Activated CD4-positive, CD25-positive, alpha-beta regulatory T cell treated with anti-CD3 and anti-CD28 coated beads, Interleukin-2, amount 50 U/mL, for 16 hours (primary cell): ENCODE measurements at places on chromosomes 12 and 14.

DNA sequence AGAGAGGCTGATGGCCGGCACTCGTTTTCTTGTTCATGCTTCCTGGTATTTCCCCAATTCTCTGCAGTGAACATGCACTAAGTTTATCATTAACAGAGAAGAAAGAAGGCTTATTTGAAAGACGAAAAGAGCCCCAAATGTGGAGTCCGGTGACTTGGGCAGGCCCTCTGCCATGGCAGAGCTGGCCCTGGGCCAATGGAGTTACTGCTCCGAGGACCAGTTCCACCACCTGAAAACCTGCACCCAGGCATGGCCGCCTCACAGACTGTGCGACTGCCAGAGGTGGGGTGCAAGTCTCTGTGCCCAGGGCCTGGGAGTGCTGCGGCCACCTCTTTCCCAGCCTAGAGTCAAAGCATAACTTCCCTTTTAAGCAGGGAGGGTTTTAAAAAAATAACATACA is 24.9 kb downstream of the DEGS2 start:
- DNase-seq: no peak

- DNase-seq: peak; percentile 90
Measured at GRCh38 chr12:6723607-6724408, at the start of gene COPS7A. Gene COPS7A, plus strand, starts transcription at chr12:6724046. Its CDS starts 611 bp downstream, at chr12:6724657.

DNA sequence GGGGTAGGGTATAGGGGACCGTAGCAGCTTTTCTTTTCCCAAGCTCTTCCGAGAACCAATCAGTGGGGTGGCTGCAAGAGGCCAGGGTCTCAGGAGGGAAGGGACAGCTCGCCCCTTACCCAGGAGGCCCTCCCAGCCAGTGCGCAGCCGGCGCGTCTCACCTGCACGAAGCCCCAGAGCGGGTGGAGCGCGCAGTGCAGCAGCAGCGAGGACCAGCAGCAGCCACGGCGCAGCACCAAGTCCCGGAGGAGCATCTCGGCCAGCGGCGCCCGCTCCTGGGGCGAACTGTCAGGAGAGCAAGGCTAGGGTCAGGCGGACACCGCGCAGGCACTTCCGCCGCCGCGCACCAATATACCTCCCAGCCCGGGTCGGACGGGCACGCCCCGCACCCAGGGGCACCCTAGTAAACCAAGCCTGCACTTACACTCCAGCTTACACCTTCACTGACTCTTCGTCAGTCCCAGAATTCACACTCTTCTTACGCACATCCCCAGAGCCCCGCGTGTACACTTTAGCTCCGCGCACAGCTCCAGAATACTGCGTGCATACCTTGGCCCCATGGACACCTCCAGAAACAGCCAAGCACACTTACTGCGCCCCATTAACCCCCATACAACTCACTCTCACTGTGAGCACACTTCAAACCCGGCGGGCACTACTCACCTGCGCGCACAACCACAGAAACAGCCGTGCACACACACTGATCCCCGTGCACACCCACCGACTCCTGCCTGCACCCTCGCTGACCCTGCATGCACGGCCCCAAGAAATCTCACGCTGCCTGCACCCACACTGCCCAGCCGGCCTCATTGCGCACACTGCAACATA is 606 bp downstream of the PRIMA1 start:
- DNase-seq: no peak

- no peak for DNase-seq
Measured at GRCh38 chr12:3658327-3659163, 94.4 kb downstream of the CRACR2A start.

DNA sequence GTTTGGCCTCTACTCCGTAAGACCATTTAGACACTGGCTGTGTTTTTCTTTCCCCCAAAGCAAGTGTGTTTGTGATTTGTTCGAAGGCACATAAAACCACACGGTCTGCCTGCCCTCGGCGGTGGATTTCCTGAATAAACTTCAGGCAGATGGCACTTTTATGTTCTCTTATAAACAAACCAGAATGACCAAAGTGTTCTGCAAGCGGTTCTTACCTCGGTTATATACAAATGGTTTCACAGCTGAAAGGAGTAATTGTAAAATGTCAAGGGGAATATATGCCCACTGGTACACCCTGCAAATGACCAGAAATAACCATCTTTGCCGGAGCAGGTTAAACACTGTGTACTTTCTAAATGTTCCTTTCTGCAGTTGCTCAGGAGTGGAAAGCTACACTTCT is 1475.8 kb upstream of the TMEM132C start:
- DNase-seq: no peak

- no peak for DNase-seq
Measured at GRCh38 chr14:77344377-77344996, 23.7 kb downstream of the GSTZ1 start.

GRCh38 chr14:64190974-64191502 is 103.1 kb downstream of the ESR2 start:
- DNase-seq: no peak

- DNase-seq: no peak
Measured at GRCh38 chr12:65308601-65309071, 30.2 kb downstream of the MSRB3 start.

DNA sequence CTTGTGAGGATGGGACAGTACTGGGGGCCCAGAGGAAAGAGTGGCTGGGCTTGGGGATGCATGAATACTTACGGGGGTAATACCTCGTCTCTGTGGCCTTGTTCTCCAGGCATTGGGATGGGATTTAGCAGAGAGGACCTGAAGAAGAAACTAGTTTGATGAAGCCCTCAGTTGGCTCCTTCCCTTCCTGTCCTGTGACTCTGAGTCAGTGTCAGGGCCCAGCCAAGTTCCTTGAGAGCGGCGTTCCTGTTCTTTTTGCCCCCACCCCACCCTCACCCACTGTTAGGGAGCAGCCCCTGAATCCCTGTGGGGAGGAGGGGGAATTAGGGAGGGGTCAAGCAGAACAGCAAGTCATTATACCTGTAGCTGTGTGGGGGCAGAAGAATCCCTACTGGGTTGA is 5.2 kb upstream of the LRP1-AS start:
- no peak for DNase-seq

DNA sequence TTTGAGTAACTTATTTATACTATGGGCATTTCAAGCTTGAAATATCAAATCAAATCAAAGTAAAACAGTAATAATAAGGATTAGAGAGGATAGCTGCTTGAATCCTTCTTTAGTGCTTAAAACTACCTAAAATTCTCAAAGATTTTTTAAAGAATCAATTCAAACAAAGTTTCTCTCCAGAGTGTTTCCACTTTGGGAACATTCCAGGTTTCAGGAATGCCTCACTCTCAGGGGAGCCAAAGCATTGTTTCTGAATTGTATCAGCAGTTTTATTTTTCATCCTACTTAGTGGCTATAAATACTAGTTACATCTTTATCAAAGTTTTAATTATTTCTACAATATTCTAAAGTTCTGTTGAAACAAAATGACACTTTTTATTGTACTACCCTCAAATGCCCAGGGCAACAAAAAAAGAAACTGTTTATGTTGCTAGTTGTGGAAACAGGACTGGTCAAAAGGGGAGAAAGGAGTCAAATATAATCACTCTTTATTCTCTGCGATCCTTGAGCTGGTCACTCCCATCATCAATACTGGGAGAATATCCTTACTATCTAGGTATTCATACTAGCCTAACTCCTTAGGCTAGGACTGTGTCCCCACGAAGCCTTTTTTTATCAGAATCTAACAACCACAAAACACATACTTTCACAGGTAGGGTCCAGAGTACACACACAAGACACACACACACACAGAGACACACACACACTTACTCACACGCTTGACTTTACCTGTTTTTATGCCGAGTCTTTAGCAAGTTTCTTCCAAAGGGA is 598 bp downstream of the RASSF9 start:
- no peak for DNase-seq

GRCh38 chr12:124369055-124369826 is 74.3 kb downstream of the RFLNA start:
- no peak for DNase-seq

- DNase-seq: no peak
Measured at GRCh38 chr12:51480978-51481377, 56.3 kb downstream of the SLC4A8 start.

DNA sequence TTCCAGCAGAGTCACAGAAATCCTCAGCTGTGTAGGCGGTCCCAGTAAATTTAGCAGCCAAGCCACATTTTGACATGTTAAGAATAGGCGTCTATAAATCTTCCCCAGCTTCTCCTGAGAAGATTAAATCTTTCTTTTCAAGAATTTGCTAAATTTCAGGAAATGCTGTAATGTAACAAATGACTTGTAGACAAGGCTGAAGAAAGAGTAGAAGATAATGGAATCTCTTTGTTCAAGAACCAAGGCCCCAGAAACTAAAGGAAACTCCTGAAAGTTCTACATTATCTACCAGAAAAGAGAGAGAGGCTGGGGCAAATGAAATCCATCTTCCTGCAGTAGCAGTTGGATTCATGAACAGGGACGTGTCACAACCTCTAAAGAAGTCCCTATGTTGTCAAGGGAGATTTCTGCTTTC is 760.3 kb downstream of the NOVA1 start:
- no peak for DNase-seq

GRCh38 chr12:49791700-49792099 is 36.5 kb downstream of the NCKAP5L start:
- DNase-seq: no peak

DNA sequence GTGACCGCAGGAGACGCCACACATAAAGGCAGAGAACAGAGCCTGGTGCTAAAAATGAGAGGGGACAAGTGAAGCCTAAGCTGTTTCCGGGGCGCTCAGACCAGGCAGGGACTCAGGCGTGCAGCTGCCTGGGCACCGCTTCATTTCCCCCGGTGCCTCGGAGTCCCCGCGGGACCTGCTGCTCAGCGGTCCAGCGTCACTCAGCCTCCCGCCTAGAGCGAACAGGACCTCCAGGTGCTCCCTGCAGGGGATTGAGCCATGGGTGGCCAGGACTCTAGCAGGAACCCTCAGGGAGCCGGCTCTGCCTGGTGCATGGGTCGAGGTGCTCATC is 31.0 kb downstream of the CCDC85C start:
- DNase-seq: no peak

GRCh38 chr14:94890785-94891184 is 120.9 kb upstream of the GSC start:
- no peak for DNase-seq

- DNase-seq: no peak
Measured at GRCh38 chr14:24712909-24713308, 78.9 kb upstream of the GZMB start.

- DNase-seq: no peak
Measured at GRCh38 chr14:78302841-78303240, 132.7 kb downstream of the NRXN3 start.

- DNase-seq: no peak
Measured at GRCh38 chr12:99195474-99195873, 452.1 kb upstream of the GARIN6 start.

GRCh38 chr12:109764123-109764522 is 50.5 kb downstream of the FAM222A start:
- DNase-seq: no peak

DNA sequence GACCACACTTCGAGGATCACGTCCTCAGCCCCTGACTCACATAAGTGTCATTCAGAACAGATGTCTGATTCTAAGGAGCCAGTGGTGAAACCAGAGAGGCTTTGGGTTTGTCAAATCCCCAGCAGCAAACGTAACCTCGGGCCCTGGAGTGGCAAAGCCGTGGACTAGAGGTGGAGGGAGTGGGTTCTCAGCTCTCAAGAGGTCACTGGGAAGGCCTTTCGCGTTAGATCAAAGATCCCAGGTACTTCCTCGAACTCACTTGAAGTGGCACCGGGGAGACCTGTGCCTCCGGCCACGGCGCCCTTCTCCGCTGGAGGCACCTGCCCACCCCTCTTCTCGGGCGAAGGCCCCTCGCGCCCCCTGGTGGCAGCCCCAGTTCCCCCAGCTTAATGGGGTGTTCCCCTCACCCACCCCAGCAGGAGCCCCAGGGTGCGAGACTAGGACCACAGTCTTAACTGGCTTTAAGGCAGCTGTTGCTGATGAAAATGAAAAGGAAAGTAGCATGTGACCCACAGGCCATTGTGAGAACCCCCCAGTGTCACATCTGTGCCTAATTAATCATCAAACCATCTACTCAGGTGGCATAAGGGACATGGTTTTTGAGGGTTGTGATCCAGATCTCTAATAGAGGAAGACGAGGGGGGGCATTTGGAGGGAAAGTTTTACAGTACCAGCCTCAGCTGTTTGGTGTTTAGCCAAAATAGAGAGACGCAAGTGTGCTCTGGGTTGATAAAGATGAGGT is 672 bp upstream of the ESR2 start:
- DNase-seq: peak; percentile 59

- DNase-seq: no peak
Measured at GRCh38 chr14:88683119-88683518, 109.6 kb downstream of the EML5 start.

DNA sequence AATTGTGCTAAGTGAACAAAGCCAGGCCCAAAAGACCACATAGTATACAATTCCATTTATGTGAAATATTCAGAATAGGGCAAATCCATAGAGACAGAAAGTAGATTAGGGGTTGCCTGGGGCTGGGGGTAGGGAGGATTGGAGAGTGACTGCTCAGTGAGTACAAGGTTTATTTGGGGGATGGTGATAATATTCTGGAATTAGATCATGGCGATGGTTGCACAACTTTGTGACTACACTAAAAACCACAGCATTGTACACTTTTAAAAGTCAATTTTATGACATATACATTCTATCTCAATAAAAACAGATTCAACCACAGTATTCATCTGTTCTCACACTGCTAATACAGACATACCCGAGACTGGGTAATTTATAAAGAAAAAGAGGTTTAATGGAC is 68.7 kb upstream of the MAP1LC3B2 start:
- DNase-seq: no peak

DNA sequence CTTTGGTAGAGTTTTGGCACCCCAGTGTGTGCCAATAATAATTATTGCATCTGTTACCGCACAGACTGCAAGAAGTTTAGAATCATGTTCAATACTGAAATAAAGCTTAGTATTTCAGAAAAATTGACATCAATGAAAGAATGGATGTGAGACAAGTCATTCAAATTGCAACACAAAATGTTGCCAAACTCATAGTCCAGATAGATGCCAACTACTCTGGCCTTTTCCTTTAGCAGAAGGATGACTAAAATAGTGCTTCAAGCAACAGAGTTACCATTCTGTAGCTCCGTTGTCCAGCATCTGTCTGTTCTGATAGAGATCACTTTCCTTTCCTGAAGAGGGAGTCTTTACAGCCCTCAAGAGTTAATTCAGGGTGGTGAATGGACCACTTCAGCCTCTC is 77.5 kb downstream of the LIN7A start:
- no peak for DNase-seq

GRCh38 chr12:40263616-40264409 is 39.0 kb downstream of the LRRK2 start:
- DNase-seq: no peak

- DNase-seq: no peak
Measured at GRCh38 chr14:59017285-59017965, 171.0 kb upstream of the DAAM1 start.

GRCh38 chr12:59429766-59430165 is 166.1 kb upstream of the SLC16A7 start:
- no peak for DNase-seq

- DNase-seq: no peak
Measured at GRCh38 chr12:123990511-123990910, 17.5 kb downstream of the ZNF664 start.

GRCh38 chr12:130013771-130014484 is 110.1 kb upstream of the TMEM132D start:
- no peak for DNase-seq

- no peak for DNase-seq
Measured at GRCh38 chr12:6667559-6668210, 4.8 kb upstream of the ING4 start.
